ENCODE measurements at places on chromosomes 6 and 20.

- DNase-seq: no peak
These were observed 36.7 kb upstream of the RIPOR2 start for GRCh38 chr6:24972311-24972958.

- no peak for DNase-seq
These were observed 59.5 kb downstream of the ZMYND8 start for GRCh38 chr20:47296950-47297349.

DNA sequence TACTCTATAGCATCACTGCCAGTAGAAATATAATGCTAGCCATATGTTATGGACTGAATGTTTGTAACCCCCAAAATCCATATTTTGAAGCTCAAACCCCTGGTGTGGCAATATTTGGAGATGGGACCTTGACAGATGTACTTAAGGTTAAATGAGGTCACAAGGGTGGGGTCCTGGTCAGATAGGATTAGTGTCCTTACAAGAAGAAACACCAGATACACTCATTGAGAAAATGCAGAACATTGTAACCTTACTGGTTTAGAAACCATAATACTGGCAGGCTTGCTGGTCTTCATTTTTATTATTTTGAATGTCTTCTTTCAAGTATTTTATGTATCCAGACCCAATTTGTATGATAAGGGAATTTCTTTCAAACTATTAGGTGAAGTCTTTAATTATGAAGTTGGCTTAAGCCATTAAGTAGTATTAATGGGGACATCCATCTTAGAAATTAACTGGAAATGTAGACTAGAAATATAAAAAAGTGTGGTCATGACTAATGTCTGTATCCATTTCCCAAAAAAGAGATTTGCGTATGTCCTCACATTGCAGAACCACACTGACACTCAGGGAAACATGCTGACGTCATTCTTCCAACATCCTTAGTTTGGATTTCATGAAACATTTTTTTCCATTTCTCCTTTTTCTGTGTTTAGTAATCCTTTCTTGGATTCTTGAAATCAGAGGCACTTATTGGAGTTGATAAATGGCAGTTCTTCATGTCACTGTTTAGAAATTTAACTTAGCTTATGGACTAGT, 32.4 kb downstream of the SLC16A10 start:
- no peak for DNase-seq

DNA sequence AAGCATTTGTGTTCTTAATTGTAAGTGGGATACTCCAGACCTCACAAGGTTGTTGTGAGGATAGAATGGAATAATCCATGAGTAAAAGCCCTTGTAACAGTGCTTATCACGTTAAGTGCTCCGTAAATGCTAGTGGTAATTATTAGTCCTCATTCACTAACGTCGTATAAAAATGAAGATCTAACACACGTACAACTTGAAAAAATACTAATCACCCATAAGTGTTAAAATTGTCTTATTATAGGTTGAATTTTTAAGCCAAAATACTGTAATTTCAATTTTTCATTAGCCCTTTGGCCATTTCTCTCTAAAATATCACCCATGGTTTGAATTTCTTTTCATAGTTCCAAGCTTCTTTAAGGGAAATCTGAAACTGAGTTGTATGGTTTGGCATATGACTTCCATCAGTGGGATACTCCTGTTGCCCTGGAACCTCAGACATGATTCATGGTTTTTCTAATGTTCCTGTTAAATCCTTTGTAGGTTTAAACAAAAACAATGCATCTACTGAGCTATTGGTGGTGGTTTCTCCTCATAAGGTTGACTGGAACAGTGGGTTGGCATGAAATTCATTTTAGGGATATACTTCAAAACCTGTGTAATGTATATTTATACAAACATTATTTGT, 19.1 kb downstream of the XRN2 start:
- no peak for DNase-seq

DNA sequence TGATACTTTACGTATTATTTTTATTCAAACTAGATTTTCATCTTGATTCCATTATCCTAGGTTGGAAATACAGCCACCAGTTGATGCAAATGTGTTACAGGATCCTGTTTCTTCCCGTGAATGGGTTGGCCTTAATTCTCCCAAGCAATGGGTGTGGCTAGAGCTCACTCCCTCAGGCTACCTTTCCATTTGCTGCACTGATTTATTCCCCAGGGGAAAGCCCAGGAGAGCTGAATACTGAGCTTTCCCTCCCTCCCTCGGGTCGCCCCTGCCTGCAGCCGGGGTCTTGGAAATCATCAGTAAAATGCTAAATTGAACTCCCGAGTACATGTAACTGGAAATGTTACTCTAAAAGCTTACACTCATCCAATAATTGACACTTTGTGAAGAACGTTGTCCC, 9.9 kb downstream of the SMOC2 start:
- no peak for DNase-seq

GRCh38 chr6:71279321-71279720, 9.3 kb upstream of the OGFRL1 start:
- DNase-seq: no peak

- DNase-seq: no peak
These were observed 269.0 kb downstream of the KHDC1L start for GRCh38 chr6:72956272-72956671.

- no peak for DNase-seq
These were observed 176.0 kb downstream of the SASH1 start for GRCh38 chr6:148518511-148519156.

GRCh38 chr6:45045253-45045601, 282.9 kb upstream of the RUNX2 start:
- DNase-seq: no peak

GRCh38 chr6:84665401-84665800, 99.0 kb downstream of the TBX18 start:
- no peak for DNase-seq

- DNase-seq: no peak
These were observed 25.5 kb downstream of the LMBRD1 start for GRCh38 chr6:69771158-69771906.

GRCh38 chr20:39010496-39010895, 48.4 kb downstream of the DHX35 start:
- DNase-seq: no peak

GRCh38 chr6:156816505-156816904, 39.3 kb downstream of the ARID1B start:
- DNase-seq: no peak

GRCh38 chr6:21494505-21494904, 99.0 kb upstream of the SOX4 start:
- DNase-seq: no peak

GRCh38 chr20:50038574-50038991, 55.8 kb downstream of the SNAI1 start:
- DNase-seq: no peak

DNA sequence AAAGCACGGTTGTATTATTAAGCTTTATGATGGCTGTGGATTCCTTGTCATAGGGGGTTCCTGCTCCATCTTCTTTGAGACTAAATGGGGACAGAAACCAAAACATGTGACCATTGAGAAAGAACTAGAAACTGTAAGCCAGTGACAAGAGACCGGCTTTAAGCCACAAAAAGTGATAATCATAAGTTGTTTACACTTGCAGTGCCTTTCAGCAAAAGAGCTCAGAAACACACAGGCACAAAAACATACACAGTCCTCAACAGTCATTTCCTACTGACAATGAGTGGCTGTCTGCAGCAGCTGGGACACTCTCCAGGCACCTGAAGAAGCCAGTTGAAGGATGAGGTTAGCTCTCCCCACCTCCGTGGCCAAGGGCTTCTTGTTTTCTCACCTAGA, 20.0 kb upstream of the UBE2J1 start:
- no peak for DNase-seq

DNA sequence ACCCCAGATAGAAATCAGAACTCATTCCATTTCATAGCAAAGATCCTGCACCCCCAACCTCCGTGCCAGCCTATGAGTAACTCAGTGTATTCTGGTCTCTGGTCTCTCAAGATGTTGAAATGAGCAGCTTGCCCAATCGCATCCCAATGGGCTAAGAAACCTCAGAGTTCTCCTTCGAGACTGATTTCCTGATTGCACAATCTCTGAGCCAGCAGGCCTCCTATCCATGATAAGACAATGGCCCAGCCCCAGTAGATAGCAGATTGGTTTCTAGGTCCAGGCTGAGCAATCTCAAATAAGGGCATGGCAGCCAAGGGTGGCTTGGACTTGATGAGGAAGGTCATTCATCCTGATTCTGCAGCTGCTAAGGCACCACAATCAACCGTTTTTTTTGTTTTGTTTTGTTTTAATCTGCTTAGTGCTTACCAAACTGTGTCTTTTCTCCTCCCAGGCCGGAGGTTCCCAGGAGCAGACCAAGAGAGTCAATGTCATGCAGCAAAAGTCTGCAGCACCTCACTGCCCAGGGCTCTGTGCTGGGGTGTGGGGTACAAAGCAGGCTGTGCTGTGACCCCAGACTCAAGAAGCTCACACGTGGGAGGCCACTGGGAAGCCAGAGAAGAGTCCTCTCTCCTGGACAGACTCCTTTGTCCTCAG, 125.1 kb upstream of the NXT1 start:
- DNase-seq: no peak

- DNase-seq: no peak
These were observed 19.0 kb upstream of the ASIP start for GRCh38 chr20:34222208-34222607.

GRCh38 chr20:8118039-8118438, 14.0 kb upstream of the PLCB1 start:
- DNase-seq: no peak

- peak; percentile 84 for DNase-seq
These were observed at the start of gene LRRC1 for GRCh38 chr6:53794720-53795339. Gene LRRC1 (plus strand): TSS chr6:53795005. CDS start chr6:53795257, 252 bp downstream.

GRCh38 chr20:61857414-61857775, 208.3 kb downstream of the TAF4 start:
- DNase-seq: no peak

DNA sequence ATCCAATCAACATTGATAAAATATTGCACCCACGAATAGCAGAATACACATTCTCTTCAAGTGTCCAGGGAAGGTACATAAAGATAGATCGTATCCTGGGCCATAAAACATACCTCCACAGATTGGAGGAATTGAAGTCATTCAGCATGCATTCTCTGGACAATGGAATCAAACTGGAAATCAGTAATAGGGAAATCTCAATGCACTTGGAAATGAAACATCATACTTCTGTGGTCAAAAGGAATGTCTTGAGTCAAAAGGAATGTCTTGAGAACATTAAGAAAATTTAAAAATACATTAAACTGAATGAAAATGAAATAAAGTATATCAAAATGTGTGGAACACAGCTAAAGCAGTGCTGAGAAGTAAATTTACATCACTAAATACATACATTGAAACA, 138.8 kb downstream of the TFAP2A start:
- DNase-seq: no peak

GRCh38 chr6:136503303-136504029, 46.8 kb downstream of the MAP7 start:
- no peak for DNase-seq

- no peak for DNase-seq
These were observed 155.0 kb downstream of the TMEM200A start for GRCh38 chr6:130520801-130521200.

- DNase-seq: no peak
These were observed 26.3 kb downstream of the HECA start for GRCh38 chr6:139161169-139161568.

DNA sequence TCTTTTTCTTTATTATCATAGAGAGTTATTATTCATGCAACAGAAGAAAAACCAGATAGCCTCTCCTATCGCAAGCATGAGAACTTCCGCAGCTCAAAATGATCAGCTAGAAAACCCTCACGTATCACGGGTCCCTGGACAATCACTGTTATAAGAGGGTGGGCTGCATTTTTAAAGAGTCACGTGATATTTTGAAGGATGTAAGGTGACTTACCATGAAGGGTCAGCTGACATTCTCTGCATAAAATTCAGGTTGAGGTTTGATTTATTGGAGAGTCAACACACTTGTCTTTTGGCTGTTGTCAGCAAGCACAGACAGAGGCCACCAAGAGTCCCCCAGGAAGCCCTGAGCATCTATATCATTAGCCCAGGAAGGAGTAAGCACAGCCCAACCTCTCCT, 39.5 kb downstream of the ID4 start:
- no peak for DNase-seq

DNA sequence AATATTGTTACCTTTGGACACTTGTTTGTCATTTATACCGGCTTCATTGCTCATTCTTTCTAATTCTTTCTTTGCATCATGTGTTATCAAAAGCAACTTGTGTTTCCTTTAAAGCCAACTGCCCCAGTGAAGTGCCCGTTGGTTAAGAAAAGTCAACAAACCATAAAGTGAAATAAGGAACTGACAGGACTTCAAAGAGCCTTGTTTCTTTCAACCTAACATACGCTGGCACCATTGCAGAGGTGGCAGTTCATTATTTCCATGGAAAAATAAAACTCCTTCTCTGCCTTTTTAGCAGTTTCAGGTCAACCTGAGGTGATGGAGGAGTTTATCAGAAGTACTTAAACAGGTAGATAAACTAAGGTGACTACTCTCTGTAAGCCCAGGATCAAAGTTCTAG, 28.8 kb downstream of the FERMT1 start:
- no peak for DNase-seq

DNA sequence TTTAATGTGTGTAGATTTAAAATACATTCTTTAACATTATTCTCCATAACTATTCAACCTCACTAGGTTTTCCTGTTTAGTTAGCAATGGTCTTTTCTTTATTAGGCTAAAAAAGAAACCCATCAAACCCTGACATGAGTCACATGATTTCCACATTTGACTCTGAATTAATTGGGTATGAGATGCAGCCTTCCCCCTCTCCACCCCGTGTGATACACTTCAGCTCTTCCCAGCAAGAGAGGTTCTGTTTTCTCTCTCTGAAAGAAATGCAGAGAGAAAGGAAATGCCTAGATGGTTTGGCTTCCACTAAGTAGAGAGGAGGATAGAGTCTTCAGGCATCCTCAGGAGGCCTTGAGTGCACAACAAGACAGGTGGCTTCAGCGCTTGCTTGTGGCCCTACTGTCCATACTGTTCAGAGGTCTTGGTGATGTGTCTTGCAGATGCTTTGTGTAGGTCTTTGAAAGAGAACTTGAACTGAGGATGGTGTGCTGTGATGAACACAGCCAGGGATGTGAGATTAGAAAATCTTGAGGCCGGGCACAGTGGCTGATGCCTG, 17.3 kb downstream of the FARS2 start:
- DNase-seq: no peak

GRCh38 chr6:100460650-100461204, 4.0 kb downstream of the SIM1 start:
- DNase-seq: no peak

DNA sequence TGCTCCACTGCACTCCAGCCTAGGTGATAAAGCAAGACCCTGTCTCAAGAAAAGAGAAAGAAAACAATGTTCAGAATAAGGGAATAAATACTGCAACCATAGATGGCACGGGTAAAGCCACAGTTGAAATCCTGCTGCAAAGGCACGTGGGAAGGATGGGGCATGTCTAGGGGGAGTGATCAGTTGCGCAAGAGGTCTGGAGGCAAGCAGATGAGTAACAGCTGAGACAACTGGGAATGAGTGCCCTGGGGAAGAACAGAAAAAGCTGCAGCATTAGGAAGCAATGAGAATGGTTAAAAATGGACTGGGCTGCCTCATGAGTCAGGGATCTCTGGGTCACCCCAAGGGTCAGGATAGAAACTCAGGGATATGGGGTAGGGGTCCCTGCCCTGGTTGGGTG, 96.3 kb downstream of the GMPR start:
- DNase-seq: no peak

- no peak for DNase-seq
These were observed 446.7 kb downstream of the BMP2 start for GRCh38 chr20:7214081-7214740.
